Stimulated activated CD8-positive, alpha-beta memory T cell treated with anti-CD3 and anti-CD28 coated beads, Interleukin-4, amount 100 ng/mL, for 48 hours (primary cell): ENCODE measurements at places on chromosomes 3 and 15.

DNA sequence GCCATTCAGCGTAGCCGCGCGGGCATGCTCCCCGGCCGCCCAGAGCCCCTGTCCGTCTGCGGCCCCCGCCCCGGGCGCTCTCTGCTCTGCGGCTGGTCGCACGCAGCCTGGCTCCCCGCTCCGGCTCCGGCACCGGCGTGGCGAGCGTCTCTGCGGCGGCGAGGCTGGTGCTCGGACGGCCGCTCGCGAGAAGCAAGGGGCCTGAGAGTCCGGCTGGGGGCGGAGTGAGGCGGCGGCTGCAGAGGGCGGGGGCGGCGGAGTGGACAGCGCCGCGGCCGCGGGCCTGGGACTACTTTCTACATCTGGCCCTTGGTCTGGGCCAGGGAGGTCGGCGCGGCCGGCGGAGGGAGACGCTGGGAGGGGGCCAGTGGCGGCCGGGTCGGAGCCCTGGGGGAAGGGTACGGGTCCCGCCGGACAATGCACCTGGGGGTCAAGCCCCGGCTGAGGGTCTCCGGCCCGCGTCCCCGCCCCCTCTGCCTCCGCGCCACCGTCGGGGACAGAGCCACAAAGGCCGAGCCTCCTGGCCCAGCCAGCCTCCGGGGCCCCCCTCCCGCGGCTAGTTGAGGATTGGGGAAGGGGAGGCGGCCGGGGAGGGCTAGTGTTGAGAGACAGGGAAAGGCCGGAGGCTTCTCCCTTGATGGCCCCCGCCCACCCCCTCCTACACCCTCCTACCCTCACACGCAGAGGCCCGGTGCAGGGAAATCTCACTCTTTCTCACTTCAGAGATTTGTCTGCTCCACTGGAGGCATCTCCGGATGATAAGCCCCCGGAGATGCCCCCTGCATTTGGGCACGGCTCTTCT lies at the start of gene PRTG:
Gene PRTG, minus strand, starts transcription at position 226 of the 802 bp plus-strand sequence. Its CDS starts 221 bp downstream, at position 5.
- no peak for DNase-seq

GRCh38 chr3:160697637-160698380 lies 20.8 kb downstream of the ARL14 start:
- no peak for DNase-seq

DNA sequence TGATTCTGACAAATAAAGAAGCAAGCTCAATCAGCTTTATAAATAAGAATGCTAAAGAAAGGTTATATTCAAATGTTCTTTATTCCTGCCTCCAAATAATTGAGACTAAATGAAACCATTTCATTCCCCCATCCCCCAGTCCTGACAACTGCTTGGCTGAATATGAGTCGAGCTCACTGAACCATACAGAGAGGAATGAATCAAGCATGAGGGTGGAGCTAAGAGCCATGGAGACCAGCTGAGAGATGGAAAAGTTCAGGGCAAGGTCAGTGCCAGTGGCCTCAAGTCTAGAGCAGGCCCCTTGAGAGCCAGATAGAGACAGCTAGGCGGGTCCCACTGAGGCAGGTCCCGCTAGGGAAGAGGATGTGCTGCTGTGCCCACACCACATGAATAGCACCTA lies 188.7 kb upstream of the EIF1B start:
- no peak for DNase-seq

GRCh38 chr3:150736316-150736719 lies 26.7 kb downstream of the SIAH2 start:
- DNase-seq = no peak

DNA sequence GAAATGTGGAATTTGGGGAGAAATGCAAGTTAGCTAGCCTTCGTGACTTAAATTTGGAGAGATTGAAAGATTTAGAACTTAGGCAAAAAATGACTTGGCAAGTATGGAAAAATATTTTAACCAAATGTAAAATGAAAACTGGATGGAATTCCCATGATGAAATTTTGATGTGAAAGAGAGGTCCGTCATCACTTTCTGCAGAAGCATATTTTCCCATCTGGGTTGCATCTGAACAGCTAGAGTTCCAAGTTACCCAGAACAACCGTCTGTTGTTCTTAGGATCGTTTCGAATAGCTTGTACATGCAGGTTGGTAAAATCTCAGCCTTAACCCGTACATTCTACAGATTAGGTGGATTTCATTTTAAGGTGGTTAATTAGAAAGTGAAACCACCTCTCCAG lies 136.3 kb downstream of the GHSR start:
- no peak for DNase-seq

GRCh38 chr15:57506422-57506821 lies 85.3 kb upstream of the MYZAP start:
- no peak for DNase-seq

DNA sequence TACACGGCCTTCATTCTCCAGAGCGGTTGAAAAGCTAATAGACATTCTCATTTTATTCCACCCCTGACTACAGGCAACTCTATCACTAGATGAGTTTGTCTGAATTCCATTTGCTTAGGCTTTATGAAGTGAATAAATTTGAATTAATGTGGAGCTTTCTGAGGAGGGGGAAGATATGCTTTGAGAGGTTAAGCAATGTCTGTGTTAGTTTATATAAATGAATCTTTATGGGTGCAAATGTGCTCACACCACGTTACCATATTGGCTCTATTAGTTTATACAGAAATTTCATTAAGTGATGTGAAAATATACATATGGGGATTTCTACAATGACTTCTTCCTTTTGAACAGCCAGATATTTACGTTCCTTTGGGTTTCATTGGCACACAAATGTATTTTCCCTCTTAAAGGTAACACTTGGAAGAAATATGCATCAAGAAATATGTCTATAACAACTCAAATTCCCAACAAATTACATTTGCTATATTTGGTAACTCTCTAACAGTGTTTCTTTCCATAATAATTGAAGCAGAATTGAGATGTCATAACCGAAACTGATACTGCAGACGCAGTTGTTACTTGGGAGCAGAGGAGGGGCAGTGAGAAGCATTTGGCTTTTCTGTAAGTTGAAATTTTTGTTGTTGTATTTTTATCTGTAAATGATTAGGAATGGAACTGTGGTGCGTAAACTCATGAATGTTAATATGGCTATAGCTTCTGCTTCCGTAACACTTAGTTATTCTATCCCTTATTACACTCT lies 359.4 kb downstream of the CACNA2D3 start:
- no peak for DNase-seq

GRCh38 chr3:164155400-164155799 lies 922.9 kb downstream of the SI start:
- no peak for DNase-seq

GRCh38 chr3:129596194-129597086 lies 10.0 kb downstream of the PLXND1 start:
- no peak for DNase-seq

DNA sequence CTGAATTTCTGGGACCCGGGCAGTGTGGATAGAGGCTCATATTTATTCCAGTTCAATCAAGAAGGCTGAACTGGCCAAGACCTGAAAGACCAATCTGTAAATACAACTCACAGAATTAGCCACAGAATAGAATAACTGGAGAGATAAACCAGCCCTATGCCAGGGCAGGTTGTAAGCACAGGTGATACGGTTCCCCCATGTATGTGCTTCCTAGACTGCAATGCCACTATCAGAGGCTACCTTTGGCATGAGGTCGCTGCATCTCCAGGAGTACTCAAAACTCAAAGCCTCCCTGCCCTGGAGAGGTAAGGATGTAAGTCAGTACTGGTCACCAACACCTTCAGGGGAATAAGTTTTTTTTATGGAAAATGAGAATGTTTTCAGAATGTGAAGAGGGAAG lies 235.5 kb downstream of the NR1D2 start:
- no peak for DNase-seq
